ENCODE measurements at places on chromosomes 6 and 20.

DNA sequence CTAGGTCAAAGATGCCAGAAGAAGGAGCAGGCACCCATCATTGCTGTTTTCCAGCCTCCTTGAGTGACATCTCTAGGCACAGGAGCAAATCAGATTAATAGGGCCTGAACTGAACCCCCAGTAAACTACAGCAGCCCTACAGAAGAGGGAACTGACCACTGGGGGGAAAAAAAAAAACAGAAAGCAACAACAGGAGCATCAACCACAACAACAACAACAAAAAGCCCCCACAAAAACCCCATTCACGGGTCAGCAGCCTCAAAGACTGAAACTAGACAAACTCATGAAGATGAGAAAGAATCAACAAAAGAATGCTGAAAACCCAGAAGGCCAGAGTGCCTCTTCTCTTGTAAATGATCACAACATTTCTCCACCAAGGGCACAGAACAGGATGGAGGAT, 537.4 kb upstream of the BTBD3 start:
- no peak for DNase-seq

DNA sequence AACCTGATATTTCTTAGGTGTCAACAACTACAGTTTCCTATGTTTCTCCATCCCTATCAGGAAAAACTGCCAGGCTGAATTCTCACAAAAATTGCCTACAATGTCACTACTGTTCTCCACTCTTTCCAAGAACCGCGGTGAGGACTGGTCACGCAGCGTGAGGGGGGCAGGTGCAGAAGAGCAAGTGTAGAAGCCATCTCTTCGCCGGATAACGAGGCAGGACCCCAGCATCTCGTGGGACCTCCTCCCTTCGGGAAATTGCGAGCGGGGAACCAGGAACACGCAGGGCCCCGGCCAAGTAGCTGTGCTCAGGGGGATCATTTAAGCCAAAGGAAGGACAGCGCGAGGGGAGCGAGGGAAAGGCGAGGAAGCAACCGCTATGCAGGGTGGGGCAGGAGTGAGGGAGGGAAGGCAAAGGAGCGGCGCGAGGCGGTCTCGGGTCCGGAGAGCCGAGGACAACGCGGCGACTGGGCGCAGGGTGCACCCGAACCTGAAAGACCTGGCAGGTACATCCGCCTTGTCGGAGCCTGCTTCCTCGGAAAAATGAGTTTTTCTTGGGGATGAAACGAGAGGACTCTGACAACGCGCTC, 559 bp downstream of the APMAP start:
- DNase-seq: peak; percentile 16

GRCh38 chr20:50077818-50078601, 34.9 kb downstream of the UBE2V1 start:
- DNase-seq: no peak

DNA sequence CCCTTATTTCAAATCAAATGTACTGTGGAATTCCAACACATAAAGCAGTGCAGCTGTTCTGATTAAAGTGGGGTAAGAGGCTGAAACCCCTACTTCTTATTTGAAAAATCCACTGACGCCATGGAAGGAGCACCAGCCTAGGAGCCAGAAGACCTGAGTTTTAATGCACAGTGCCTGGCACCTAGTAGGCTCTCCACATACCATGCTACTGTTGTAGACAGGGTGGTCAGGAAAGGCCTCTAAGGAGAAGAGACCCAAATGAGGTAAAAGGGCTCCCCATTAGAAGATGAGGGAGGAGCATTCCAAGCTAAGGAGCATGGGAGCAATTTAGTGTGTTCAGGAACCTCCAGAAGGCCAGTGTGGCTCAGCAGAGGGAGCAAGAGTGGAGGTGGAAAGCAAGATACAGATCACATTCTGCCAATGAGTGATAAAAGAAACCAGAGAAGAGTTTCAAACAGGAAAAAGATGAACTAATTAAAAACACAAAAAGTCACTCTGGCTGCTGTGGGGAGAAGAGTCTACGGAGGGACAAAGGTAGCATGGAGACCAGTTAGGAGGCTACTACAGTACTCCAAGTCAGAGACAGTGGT, 11.8 kb upstream of the ZNF76 start:
- DNase-seq: no peak

GRCh38 chr6:75306064-75306463, 21.5 kb upstream of the TMEM30A start:
- DNase-seq: no peak

DNA sequence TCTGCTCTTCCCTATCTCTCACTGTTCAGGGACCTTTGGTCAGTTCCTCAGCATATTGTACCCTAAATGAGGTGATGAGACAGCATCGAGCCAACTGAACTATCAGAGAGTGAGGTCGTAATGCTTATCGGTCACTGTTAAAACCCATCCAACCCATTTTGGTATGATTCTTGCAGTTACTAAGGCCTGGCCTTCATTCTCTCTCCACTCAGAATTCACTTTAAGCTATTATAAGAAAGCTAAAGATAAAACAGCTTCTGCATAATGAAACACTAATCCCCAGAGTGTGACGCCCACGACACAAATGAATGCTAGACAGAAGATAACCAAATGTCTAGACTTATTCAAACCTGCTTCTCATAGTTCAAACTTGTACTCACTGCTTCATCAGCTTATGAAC, 175.8 kb downstream of the GMPR start:
- DNase-seq: peak; percentile 41

DNA sequence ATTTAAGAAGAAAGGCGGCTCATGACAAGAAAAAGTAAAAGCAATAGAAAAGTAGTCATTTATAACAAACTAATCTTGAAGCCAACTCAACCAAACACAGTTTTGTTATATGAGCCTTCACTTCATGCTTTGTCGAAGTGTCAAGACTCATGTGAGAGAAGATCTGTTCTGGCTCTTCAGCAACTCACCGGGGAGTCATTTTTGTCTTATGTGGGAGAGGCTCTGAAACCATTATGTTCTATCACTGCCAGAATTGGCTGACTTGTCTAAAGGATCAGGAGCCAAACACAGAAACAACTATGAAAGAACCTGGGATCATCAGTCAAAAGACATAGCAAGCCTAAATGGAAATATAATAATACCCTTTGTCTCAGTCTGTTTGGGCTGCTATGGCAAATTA, 105.2 kb downstream of the CDK19 start:
- DNase-seq: no peak

GRCh38 chr20:57309544-57310115, 20.0 kb upstream of the SPO11 start:
- no peak for DNase-seq

DNA sequence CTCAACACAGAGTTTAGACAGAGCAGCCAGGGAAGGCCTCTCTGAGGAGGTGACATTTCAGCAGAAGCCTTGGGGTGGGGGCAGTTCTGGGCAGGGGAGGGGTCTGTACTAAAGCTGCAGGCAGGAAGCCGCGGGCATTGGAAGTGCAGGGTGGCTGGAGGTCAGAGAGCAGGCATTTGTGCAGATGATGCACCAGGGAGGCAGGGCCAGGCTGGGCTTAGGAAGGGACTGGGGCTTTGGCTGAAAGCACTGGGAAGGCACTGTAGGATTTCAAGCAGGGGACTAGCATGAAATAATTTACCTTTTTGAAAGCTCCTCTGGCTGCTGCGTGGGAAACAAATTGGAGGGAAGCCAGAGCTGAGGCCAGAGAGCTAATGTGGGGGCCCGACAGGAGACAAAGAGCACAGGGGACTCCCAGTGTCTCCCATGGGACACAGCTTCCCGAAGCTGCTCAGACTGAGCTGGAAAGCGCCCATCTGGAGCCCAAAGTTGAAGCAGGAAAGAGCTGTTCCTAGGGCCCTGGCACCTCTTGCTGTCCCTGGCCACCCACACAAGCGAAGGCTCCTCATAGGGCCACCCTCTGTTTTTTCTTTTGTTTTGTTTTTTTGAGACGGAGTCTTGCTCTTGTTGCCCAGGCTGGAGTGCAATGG, 19.3 kb downstream of the ADA start:
- DNase-seq: no peak

DNA sequence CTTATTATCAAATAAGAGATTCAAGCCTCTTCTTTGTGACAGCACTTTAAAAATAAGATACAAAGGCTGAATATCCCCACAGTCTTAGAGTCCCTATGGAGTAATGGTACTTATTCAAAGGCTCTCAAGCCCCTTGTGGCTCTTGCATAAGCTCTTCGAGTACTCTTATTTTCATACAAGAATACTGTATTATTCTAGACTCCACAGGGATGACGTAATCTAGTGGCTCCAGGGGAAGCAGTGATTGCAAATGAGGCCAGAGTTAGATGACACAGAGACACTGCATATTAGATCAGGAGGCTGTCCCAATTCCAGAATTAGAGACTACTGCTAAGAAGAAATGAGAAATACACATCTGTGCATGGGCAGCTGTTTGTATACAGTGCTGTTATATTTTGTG, 1195.9 kb upstream of the MAP3K7 start:
- no peak for DNase-seq

DNA sequence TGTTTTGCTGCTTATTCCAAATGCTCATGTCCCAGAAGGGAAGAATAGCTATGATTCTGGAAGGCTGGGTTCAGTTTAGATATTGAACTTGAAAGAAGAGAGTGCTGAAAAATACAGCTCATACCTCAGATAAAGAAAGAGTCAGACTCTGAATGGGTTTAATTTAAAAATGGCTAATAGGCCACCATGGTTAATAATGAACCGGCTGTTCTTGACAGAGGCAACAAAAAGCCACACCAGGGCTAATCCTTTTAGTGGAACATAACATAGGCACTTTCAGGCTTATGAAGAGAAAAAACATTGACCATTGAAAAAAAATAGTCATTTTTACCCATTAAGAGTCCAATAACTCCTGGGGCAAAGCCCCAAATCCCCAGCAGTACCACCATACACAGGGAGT, 59.4 kb downstream of the TNFRSF21 start:
- no peak for DNase-seq

DNA sequence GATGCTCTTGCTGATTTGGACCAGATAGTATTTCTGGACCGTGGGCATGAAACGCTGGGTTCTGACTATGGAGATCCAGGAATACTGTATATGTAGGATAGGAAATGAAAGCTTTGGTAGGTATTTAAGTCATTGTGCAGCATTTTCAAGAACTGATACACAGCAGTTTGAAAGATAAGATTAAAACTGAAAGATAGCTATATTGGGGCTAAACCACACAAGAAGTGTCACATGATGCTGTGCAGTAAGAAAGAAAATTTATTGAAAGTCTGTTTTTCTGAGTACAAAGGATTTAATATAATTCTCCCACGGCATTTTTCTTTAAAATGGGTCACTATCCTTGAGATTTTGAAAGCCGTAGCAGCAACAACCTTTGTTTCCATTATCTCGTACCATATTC, 305 bp downstream of the IL17A start:
- no peak for DNase-seq

- DNase-seq: no peak
Measured at GRCh38 chr20:51423290-51423667, 119.2 kb downstream of the NFATC2 start.

GRCh38 chr6:143679041-143679440, 1.3 kb downstream of the PHACTR2 start:
- no peak for DNase-seq

DNA sequence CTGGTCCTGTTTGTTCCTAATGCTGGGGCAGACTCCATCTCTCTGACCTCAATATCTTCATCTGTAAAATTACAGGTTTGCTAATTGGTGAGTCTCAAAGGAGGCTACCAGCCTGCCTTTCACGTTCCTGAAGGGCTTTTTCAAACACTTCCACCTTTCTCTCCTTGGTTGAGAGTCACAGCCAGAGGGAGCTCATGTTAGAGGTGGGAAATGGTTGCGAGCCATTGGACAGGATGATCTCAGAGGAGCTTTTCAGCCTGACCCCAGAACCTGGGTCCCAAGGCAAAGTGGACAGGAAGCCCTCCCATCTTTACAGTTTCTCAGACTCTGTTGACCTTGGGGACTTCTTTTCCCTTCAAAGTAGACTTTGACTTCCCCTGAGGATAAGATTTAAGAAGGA, 37.6 kb downstream of the NDUFAF5 start:
- no peak for DNase-seq

- no peak for DNase-seq
Measured at GRCh38 chr6:8683204-8683603, 247.9 kb upstream of the SLC35B3 start.

GRCh38 chr6:111768431-111768770, 104.9 kb downstream of the FYN start:
- DNase-seq: no peak

DNA sequence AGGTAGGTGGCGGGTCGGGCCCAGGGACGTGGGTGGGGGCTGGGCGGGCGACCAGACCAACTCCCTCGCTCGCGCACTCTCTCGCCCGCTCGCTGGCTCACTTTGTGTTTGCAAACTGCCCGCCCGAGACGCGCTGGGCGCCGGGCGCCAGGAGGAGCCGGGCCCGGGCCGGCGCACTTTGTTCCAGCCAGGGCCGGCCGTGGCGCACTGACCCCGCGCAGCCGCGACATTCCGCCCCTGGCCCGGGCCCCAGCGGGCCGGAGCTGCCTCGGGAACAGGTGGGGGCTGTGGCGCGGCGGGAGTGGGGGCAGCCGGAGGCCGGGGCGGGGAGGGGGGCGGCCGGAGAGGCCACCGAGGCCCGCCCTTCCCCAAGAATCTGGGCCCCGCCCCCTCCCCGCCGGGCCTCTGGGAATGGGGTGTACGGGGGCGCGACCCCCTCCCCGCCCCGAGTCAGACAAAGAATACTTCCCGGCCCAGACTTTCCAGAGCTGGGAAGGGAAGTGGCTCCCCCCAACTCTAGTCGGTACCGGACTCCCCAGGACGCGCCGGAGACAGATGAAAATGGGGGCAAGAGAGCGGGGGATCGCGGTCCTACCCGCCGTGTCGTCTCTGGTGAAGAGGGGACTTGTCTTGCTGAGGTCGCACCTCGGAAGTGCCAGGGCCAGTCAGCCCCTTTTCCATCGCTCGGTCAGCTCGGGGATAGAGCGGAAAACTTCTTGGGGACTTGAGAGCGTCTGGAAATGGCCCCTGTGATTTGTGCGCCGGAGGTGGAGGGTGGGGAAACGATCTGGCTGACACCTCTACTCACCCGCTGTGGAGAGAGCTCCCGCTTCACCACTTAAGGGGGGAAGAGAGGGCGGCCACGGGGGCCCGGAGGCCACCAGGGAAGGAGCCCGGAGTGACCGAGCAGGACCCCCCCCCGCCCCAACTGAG, 951 bp downstream of the FOXP4 start:
- DNase-seq: peak; percentile 34

DNA sequence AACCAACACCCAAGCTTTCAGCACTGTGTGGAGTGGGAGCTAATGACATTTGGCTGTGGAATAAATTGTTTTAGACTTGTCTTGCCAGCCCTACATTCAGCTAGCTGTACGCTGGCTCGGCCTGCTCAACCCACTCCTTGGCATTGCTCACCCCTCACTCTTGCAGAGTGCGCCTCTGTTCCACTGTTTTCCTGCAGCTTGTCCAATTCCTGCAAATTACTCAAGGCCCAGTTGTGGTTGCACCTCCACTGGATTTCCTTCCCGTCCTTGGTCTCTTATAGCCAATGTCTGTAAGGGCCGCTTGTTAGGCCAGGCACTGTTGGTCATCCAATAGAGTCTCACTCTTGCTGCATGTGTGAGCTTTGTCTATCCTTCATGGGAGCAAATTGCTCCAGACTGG, 289.2 kb upstream of the RNF24 start:
- DNase-seq: no peak

- no peak for DNase-seq
Measured at GRCh38 chr6:141117874-141118273, 1014.9 kb upstream of the GJE1 start.
